Naive thymus-derived CD8-positive, alpha-beta T cell (primary cell): ENCODE measurements at places on chromosomes 16 and 17. TPM values are rescaled to one million over a fixed set of nuclear protein-coding genes. Genes with fewer than 3 reads are reported as not detected.

The KRT12 gene
- polyA plus RNA-seq: not detected

The SMCR8 gene
- 3.0 TPM for polyA plus RNA-seq

The DNAI2 gene
- polyA plus RNA-seq: 0.09 TPM

The NUP85 gene
- 17.3 TPM for polyA plus RNA-seq

The KRTAP17-1 gene
- not detected for polyA plus RNA-seq

The TAC4 gene
- not detected for polyA plus RNA-seq

The C1QTNF1 gene
- polyA plus RNA-seq: not detected

The SLC6A2 gene
- not detected for polyA plus RNA-seq

The GJD3 gene
- not detected for polyA plus RNA-seq

The SLC16A5 gene
- polyA plus RNA-seq: 4.1 TPM

The ADAMTS18 gene
- polyA plus RNA-seq: not detected

The ABCA6 gene
- not detected for polyA plus RNA-seq

The C17orf67 gene
- 2.2 TPM for polyA plus RNA-seq

The TOX3 gene
- not detected for polyA plus RNA-seq

The UNC45B gene
- polyA plus RNA-seq: 0.15 TPM

The KRTAP4-1 gene
- not detected for polyA plus RNA-seq

The SLC9A5 gene
- 0.04 TPM for polyA plus RNA-seq

The INCA1 gene
- not detected for polyA plus RNA-seq

The SF3B3 gene
- 85.9 TPM for polyA plus RNA-seq

The PRR35 gene
- not detected for polyA plus RNA-seq

The HS3ST3A1 gene
- polyA plus RNA-seq: 4.5 TPM

The CLDN9 gene
- polyA plus RNA-seq: not detected

The PPP1R1B gene
- polyA plus RNA-seq: not detected

The P2RX5 gene
- 23.6 TPM for polyA plus RNA-seq

The TBC1D3 gene
- not detected for polyA plus RNA-seq

The SYNRG gene
- polyA plus RNA-seq: 71.8 TPM

The CD300H gene
- not detected for polyA plus RNA-seq

The NOG gene
- 49.9 TPM for polyA plus RNA-seq

The SPNS2 gene
- polyA plus RNA-seq: 0.53 TPM

The KCNJ18 gene
- not detected for polyA plus RNA-seq

The EXOC3L1 gene
- polyA plus RNA-seq: 0.20 TPM

The KRT27 gene
- not detected for polyA plus RNA-seq

The CDIPT gene
- polyA plus RNA-seq: 79.6 TPM

The GNG13 gene
- not detected for polyA plus RNA-seq

The TEDC2 gene
- 0.76 TPM for polyA plus RNA-seq
